ENCODE measurements at places on chromosomes 4 and X.

- no peaks in the 10 kb centered on the region for H3K36me3 ChIP-seq
- peaks cover 20% of the 10 kb centered on the region for H3K27me3 ChIP-seq
- H3K4me1 ChIP-seq: peaks cover 1% of the 10 kb centered on the region
- H3K4me3 ChIP-seq: no peak overlapping the region
- no peak overlapping the region for H3K27ac ChIP-seq
- no peak for DNase-seq
Observed at GRCh38 chr4:140260227-140260626, 106.2 kb upstream of the MAML3 start.

DNA sequence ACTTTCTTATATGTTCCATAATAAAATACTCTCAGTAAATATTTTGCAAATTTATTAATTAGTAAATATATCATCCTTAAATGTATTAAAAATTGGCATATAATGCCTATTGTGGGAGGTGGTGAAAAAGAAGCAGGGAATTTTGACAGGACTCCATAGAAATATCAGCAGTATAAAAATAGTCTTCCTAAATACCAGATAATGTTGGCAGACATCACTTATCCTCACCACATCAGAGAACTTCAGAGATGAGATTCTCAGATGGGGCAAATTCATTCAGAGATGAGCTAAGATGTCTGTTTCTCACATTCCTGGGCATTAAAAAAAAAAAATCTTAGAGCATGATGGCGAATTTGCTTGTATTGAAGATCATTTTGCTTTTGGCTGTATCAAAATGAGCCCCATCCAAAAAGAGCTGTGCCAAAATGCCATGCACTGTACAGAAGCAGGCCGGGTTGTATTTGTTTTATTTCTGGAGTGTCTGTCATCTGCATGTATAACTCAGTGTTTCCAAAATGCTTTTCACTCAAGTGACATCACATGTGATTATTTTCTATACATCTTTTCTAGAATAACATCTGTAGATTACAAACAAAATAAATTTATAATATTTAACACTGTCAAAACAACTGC is 41.7 kb downstream of the ATP8A1 start:
- H3K27me3 ChIP-seq: no peaks in the 10 kb centered on the region
- H3K27ac ChIP-seq: no peak overlapping the region
- no peak overlapping the region for H3K4me3 ChIP-seq
- peaks cover 49% of the 10 kb centered on the region for H3K36me3 ChIP-seq

GRCh38 chrX:118116713-118117550 is at the start of gene KLHL13:
Gene KLHL13 (minus strand): TSS chrX:118116810. CDS start chrX:118028473, 88,337 bp downstream.
- peaks cover 3% of the 10 kb centered on the region for H3K36me3 ChIP-seq
- H3K4me3 ChIP-seq: peak within 1 kb of the TSS; percentile 84
- no peak for DNase-seq

DNA sequence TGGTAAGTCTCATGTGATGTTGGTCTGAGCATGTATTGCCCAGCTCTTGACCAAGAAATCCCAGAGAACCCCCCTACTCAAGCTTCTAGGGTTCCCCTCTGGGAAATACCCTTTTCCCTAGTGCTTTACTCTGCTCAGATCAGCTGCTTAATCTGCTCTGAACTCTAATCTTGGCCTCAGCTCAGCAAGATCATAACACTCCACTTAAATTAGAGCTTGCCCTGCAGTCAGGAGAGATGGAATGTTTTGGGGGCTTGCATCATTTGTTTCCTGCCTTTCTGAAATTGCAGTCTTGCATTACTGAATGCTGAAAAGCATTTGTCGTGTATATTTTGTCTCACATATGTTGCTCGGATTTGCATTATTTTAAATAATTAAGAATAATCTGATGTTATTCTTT is 1153.6 kb downstream of the FSTL5 start:
- DNase-seq: no peak
- no peaks in the 10 kb centered on the region for H3K4me1 ChIP-seq
- H3K27ac ChIP-seq: no peak overlapping the region

DNA sequence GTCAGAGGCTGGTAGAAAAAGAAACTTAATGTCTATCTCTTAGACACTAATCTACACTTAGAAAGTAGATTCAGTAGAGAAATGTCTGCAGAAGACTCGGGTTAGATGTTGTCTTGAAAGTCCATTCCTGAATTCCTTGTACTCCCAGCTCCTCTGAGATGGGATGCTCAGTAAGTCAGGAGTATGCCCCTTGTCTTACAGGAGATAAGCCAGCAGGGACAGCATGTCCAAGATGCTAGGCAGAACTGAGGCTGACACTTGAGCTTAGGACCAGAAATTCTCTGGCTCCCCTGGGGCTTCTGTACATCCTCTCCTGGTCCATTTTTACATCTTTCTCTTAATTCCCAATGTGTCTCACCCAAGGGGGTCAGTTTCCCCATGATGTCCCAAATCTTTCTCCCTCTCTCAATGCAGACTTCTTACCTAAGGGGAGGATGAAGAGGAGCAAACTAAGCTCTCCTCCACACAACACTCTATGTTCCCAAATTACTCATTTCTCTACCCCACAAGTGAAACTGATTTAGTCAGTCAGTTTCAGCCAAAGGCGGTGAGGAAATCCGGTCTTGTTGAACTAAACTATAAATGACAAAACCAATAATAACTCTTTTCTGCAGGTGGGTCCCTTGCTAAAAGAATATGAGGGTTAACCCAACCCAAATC is 558.2 kb upstream of the DIPK2B start:
- peaks cover 17% of the 10 kb centered on the region for H3K36me3 ChIP-seq
- peak overlapping the region; percentile 86 for H3K27ac ChIP-seq
- H3K4me1 ChIP-seq: peaks cover 46% of the 10 kb centered on the region
- peak; percentile 44 for DNase-seq

DNA sequence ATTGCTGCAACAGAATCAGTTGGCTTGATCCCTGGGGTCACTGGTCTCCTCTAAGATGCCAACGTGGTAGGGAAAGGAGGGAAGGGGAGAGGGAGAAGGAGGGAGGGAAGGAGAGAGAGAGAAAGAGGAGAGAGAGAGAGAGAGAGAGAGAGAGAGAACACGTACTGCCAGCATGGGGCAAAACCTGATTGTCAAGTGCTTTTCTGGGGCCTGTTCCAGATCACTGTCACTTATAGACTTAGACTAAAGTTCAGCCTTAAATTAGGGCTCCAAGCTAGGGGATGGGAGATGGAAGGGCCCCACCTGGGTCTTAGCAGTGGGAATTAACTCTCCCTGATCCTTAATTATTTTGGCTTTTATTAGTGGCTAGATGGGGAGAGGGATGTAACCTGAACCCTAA is 12.9 kb downstream of the SHROOM4 start:
- no peak for DNase-seq
- H3K27ac ChIP-seq: no peak overlapping the region
- H3K27me3 ChIP-seq: peaks cover 10% of the 10 kb centered on the region
- no peaks in the 10 kb centered on the region for H3K36me3 ChIP-seq

DNA sequence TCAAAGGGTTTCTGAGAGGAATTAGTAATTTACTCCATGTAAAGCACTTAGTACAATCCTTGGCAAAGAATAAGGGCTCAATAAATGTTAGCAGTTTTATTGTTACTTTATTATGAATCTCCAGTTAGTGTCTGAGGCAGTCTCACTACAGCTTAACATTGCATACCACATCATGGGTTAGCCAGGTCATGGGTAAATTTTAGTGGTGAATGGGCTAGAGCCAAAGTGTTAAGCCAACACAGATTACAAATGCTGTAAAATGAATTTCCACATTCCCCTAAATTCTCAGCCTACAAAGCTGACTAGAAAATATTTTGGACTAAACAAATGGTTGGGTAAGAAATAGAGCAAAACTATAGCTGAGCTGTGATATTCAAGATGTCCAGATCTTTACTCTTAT is 72.4 kb downstream of the NRK start:
- no peak for DNase-seq
- H3K27ac ChIP-seq: no peak overlapping the region
- no peak overlapping the region for H3K4me3 ChIP-seq
- H3K36me3 ChIP-seq: no peaks in the 10 kb centered on the region

DNA sequence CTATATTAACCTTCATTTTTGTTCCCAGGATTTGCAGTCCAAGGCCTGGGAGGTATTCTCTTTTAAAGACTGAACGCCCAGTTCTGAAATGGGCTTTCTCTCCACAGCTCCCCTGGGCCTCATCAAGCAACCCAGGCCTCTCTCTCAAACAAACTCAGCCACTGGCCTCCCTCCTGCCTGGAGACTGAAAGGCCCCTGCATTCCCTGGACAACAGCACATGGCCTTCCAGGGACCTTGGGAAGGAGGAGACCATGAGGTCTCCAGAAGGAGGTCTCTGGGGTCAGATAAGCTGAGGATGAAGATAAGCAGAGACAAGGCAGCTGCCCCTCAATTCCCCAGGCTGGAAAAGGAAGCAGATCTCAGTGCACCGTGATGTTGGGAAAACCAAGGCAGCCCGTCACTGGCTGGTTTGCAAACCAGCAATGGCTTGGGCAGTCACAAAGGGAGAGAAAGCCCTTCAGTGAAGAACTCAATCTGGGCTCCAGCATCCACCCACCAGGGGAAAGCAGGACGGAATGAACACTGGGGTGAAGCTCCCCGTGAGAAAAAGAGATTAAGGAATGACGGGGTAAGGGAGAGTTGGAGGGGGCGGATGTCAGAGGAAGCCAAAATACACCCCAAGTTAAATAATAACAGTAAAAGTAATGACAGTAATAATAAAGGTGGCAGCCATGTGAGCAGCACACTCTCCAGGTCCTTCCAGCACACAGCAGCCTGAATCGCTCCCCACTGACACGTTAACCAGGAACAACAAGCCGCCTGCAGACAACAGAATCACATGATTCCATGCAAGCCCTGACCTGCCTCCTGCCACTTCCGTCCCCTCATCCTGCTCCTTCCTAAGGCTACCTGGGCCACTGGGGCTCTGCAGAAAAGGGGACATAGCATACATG is 22.3 kb downstream of the AMOT start:
- no peak overlapping the region for H3K4me3 ChIP-seq
- peaks cover 7% of the 10 kb centered on the region for H3K27me3 ChIP-seq
- DNase-seq: no peak
- peaks cover 2% of the 10 kb centered on the region for H3K36me3 ChIP-seq

DNA sequence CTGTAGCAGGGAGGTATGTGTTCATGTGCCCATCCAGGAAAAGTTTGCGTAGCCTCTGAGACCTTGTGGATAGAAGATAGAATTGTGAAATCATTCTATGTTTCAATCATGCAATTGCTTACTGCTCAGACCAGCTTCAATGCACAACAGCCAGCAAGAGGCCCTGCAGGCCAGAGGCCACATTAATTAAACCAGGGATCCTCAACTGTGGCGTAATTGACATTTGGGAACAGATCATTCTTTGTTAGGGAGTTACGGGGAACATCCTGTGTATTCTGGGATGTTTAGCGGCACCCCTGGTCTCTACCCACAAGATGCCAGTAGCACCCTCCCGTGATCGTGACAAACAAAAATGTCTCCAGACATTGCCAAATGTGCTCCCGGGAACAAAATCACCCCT is 86.5 kb upstream of the PRPS2 start:
- no peak overlapping the region for H3K4me3 ChIP-seq
- H3K36me3 ChIP-seq: no peaks in the 10 kb centered on the region
- no peak overlapping the region for H3K27ac ChIP-seq
- peaks cover 13% of the 10 kb centered on the region for H3K27me3 ChIP-seq
- H3K4me1 ChIP-seq: peaks cover 9% of the 10 kb centered on the region
- DNase-seq: no peak

DNA sequence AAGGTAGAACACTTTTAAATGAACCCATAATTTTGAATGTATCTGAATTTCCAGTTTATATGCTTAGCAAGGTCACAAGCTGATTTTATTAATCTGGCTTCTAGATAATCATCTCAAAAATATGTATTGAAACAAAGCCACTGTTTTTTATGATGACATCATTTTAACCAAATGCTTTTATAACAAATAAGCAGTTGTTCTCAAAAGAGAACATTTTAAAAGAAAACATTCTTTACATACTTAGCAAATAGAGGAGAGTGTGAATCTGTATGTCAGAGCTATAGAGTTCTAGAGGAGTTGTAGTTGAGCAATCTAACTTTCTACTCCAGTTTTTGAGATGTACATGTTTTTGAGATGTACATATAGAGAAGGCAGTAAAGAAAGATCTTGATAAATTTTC is 42.5 kb downstream of the LAMP2 start:
- H3K4me1 ChIP-seq: peaks cover 7% of the 10 kb centered on the region
- H3K27me3 ChIP-seq: no peaks in the 10 kb centered on the region
- H3K4me3 ChIP-seq: no peak overlapping the region
- no peak for DNase-seq

DNA sequence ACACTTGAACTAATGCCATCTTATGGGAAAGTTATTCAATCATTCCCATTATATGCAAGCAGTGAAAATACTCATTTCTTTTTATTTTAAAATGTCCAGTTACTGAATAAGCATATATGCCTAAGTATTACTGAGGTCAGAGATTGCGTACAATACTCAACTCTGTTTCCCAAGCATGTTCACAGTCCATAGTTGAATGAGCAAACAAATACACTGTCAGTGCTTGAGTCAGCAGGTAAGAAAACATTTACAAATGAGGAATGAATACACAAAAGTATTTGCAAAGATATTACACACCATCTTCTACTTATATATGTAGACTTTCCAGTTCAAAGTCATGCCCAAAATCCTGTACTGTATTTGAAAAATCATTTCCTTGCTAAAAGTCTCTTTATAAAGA is 74.1 kb downstream of the TSPAN5 start:
- H3K27me3 ChIP-seq: no peaks in the 10 kb centered on the region
- no peak overlapping the region for H3K4me3 ChIP-seq
- DNase-seq: no peak
- no peaks in the 10 kb centered on the region for H3K36me3 ChIP-seq

DNA sequence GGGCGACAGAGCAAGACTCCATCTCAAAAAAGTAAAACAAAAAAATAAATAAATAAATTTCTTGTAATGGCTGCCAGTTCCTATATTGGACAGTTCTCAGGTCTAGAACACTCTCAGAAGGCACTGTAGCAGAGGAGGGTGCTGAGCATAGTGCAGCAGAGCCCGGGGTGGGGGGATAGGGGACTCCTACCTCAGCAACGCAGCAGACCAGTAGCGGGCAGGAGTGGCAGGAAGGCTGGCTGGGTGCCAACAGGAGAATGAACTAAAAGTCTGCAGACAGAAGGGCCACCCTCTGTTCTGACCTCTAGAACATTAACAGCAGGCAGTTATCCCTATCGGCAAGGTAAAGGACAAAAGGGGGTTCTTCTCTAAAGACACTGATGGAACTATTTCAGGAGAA is 20.2 kb downstream of the PDK3 start:
- no peaks in the 10 kb centered on the region for H3K4me1 ChIP-seq
- no peak overlapping the region for H3K27ac ChIP-seq
- no peak for DNase-seq
- H3K27me3 ChIP-seq: no peaks in the 10 kb centered on the region
- H3K36me3 ChIP-seq: no peaks in the 10 kb centered on the region
- no peak overlapping the region for H3K4me3 ChIP-seq

- no peaks in the 10 kb centered on the region for H3K4me1 ChIP-seq
Observed at GRCh38 chr4:148779771-148780170, 337.6 kb upstream of the NR3C2 start.

DNA sequence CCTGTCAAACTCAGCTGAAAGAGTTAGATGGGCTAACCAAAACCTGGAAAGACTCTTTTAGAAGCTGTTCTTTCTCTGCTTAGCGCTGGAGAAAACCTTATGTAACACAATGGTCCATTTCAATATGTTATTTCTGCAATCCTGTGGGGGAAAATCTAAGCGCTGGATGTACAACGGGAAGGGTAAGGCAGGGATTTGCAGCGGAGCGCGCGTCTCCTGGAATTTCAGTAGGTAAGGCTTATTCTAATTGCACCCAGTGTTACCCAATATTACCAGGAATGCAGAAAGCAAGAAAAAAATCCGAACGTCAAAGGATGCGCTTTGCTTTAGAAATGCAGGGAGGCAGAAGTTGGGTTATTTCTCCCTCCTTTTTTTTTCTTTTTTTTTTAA is 2.0 kb downstream of the HS3ST1 start:
- H3K36me3 ChIP-seq: peaks cover 7% of the 10 kb centered on the region
- no peak for DNase-seq
- no peak overlapping the region for H3K27ac ChIP-seq
- H3K4me3 ChIP-seq: peak overlapping the region; percentile 94
- peaks cover 30% of the 10 kb centered on the region for H3K4me1 ChIP-seq

Measured in stimulated activated naive B cell treated with anti-CD40 and anti-IgM and Interleukin-4, amounts not matched to agents 10 μg/mL and 1 μg/mL and 100 μg/mL, for 72 hours (primary cell).